ENCODE measurements at places on chromosomes 16 and 17.

DNA sequence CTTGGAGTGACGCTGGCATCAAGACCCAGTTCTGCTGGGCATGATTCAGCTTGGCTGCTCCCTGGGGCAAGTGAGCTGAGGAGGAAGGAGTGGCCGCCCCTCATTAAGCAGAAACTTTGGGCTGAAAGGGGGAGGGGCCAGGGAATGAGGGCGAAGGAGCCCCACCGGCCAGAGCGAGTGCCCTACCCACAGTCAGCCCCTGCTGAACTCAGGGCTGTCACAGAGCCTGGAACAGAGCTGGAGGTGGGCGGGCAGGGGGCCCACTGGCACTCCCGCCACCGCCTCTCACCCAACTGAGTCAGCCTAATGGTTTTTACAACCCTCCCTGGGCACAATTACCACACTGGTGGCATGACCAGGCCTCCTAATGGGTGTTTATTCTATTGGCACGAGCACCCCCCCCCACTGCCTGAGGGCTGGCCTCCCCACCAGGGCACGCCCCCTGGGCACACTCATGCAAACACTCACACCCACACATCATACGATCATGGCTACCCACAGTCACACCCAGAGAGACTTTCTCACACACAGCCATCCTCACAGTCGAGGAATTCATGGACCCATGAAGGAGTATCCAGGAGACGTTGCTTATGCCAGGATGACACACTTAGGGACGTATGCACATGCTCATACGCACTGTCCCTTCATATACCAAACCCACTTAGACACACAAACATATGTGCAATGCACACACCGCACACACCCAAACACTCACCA, 19.2 kb downstream of the UNC119 start:
- no peak for DNase-seq

DNA sequence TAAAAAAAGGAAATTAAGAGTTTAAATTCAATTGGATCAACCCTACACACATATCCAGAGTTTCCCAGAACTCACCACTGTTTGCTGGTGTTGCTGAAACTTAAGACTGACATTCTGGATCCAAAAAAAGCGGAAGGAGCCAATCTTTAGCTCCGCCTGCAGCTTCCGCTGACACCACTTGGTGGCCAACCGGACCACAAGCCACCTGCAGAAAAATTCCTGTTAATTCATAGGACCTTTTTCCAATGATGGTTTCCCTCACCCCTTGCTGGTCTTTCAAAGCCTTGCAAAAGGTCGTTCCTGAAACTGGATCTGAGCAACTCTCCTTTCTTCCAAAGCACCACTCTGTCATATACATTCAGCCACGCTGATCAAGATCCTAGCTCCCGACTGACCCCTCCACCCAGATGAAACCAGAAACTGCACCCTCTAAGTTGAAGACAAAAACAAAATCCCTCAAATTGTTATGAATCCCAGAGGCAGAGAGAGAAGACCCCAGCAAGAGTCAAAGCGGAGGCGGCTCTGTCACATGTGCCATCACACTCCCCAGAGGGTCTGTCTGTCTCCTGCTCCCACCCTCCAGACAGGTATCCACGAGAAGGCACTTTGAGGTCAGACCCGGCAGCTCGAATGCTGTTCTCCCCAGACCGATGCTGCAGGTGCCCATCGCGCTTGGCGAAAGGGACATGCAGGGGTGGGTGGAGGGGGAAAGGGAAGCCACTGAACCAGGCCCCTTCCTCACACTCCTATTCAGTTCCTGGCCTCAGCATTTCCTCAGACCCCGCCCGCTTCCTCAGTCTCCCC, 773 bp downstream of the BLTP2 start:
- peak; percentile 35 for DNase-seq

- DNase-seq: peak; percentile 54
Measured at GRCh38 chr17:36731811-36732210, 130.4 kb downstream of the MRM1 start.

GRCh38 chr16:10314811-10315210, 71.0 kb upstream of the ATF7IP2 start:
- DNase-seq: no peak

- DNase-seq: no peak
Measured at GRCh38 chr16:54720259-54720658, 210.4 kb upstream of the IRX5 start.

- DNase-seq: no peak
Measured at GRCh38 chr16:27703545-27703944, 153.6 kb downstream of the KATNIP start.

DNA sequence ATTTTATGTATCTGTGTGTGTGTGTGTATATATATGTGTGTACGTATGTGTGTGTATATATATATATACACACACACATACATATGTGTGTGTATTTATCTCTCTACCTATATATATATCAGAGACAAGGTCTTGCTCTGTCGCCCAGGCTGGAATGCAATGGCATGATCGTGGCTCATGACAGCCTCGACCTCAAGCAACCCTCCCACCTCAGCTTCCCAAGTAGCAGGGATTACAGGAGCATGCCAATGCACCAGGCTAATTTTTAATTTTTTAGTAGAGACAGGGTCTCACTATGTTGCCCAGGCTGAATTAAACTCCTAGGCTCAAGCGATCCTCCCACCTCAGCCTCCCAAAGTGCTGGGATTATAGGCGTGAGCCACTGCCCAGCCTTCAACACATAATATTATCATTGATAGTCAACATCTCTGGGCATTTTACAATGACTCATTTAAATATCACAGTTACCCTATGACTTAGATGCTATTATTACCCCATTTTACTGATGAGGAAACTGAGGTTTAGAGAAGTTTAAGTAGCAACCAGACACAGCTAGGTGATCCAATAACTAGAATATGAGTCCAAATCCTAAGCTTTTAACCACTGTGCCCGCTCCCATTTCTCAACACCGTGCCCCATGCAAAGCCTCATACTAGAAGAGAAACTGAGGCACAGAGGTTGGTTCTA, 24.3 kb downstream of the G6PC3 start:
- no peak for DNase-seq

GRCh38 chr16:48608452-48608851, 1.5 kb downstream of the N4BP1 start:
- no peak for DNase-seq

DNA sequence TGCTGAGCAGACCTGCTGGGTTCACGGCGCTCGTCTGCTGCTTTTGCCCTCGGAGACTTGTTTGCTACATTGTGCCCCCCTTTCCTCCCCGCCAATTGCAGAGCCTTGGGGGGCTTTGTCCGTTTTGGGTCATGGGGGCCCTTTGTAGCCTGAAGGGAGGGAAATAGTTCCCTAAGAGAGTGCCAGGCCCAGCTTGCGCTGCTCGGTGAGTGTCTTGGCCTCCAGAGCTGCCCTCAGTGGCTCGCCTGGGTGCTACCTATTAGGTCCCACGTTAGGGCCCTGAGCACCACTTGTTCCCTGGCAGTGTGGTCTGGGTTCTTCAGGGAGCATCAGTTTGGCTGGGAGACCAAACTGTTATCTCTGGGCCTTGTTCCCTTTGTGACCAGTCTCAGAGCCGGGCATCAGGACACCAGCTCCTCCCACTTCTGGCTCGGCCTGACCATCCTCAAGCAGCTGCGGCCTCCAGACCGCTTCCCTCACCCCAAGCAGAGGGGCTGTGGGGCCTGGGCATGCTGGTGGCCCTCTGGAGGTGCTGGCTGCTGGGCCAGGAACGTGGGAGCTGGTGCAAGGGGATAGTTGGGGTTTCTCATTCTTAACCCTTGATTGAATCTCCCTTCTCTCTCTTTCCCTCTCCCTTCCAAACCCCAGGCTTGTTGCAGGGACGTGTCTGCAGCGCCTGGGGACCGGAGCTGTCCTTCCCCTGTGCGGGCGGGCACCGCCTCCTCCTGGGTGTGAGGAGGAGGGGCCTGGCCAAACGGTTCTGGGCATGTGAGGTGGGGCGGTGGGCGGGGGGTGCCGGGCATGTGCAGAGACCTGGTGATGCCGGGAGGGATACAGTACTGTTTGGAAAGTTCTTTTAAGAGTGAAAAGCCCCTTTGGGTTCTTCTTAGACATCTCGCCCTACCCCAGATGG, 16.0 kb upstream of the ITGB4 start:
- DNase-seq: no peak

- DNase-seq: no peak
Measured at GRCh38 chr17:37211136-37211535, 164.6 kb upstream of the C17orf78 start.

DNA sequence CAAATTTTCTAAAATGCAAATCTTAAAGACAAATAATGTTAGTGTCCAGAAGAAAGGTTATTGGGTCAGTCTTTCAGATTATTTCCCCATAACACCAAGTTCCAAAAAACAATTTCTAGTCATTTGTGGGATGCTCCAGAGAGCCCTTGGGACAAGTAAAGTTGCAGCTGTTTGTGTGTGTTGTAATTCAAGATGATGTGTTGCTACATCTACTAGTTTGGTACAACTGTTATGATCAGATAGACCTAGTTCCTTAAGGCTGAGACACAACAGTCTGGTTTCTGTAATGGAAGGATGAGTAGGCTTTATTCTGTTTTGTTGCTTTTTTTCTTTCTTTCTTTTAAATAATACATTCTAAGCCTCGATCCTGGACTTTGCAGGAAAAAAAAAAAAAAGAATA, 41.9 kb downstream of the PIGL start:
- no peak for DNase-seq

- DNase-seq: no peak
Measured at GRCh38 chr16:11149011-11149616, 106.9 kb downstream of the SOCS1 start.

GRCh38 chr17:42617956-42618431, 8.5 kb downstream of the TUBG1 start:
- no peak for DNase-seq

Data from NCI-H345 (cell line).